ENCODE measurements at places on chromosomes 5 and 9.

DNA sequence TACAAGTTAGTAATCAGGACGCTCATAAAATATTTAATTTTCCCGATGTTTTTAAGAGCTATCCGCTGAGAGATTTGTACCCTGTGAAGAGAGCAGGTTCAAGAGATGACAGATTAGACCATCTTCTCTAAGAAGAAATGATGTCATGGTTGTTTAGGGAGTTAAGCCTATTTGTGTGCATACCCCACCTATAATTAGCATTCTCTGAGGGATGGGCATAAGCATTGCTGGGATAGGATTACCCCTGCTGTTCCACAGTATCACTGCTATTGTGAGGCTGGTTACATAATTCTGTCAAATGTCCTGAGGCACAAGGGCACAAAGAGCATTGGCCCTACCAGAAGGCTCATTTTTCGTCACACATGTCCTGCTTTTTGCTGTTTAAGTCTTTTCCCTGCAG lies 687.0 kb downstream of the CETN3 start:
- DNase-seq, result no peak

DNA sequence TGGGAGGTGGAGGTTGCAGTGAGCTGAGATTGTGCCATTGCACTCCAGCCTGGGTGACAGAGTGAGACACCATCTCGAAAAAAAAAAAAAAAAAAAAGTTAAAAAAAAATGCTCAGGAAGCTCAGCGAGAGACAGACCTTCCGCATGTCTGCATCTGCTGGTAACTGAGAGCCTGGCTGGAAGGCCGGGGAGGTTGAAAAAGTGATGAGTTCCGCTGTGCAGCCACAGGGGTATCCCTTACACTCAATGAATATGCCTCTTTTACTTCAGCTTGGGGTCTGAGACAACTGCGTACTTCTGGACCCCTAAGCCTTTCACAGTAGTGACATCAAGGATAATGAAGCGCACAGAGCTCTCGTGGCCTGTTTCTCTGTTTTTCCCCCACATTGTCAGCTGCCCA lies 179.9 kb upstream of the KLF4 start:
- DNase-seq, result no peak

- no peak for DNase-seq
These were observed 39.4 kb downstream of the HMHB1 start for GRCh38 chr5:143851383-143851782.

GRCh38 chr9:107439991-107440456 lies 49.5 kb downstream of the KLF4 start:
- no peak for DNase-seq

GRCh38 chr9:74037274-74037673 lies 459.9 kb upstream of the RORB start:
- DNase-seq, result no peak

GRCh38 chr5:126402621-126403555 lies 20.3 kb upstream of the GRAMD2B start:
- DNase-seq, result no peak

DNA sequence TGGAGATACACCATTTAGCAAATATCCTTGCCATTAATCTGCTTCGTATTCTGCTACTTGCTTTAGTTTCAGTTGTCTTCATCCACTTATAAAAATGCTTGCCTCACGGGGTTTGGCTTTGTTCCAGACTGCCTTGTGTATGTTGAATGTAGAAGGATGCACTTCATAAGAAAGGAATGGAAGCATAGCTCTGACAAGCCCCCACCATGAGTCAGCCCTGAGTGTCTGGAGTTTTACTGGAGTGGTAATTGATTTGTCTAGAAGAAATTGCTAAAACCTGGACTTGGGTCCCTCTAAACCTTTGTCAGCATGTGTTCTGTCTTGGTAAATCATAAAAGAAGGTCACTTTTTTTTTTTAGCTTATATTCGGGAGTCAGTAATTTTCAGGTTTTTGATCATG lies 4.6 kb downstream of the TEX48 start:
- no peak for DNase-seq
